ENCODE measurements at places on chromosomes 2 and 18. TPM values are rescaled to one million over a fixed set of nuclear protein-coding genes. Genes with fewer than 3 reads are reported as not detected.
A peak's percentile ranks its signal among the peaks of the same experiment; 100 is the strongest.

Gene BBS5
- total RNA-seq, result 6.2 TPM

GRCh38 chr18:27715751-27716150 is 461.2 kb downstream of the CDH2 start:
- no peak for DNase-seq

Gene NBEAL1
- total RNA-seq, result 10.4 TPM

- no peak for DNase-seq
Observed at GRCh38 chr18:76338619-76339245, 156.3 kb downstream of the ZNF516 start.

GRCh38 chr2:12236136-12236844 is 480.4 kb upstream of the TRIB2 start:
- no peak for DNase-seq

GRCh38 chr2:234181121-234181520 is 130.6 kb downstream of the SPP2 start:
- no peak for DNase-seq

DNA sequence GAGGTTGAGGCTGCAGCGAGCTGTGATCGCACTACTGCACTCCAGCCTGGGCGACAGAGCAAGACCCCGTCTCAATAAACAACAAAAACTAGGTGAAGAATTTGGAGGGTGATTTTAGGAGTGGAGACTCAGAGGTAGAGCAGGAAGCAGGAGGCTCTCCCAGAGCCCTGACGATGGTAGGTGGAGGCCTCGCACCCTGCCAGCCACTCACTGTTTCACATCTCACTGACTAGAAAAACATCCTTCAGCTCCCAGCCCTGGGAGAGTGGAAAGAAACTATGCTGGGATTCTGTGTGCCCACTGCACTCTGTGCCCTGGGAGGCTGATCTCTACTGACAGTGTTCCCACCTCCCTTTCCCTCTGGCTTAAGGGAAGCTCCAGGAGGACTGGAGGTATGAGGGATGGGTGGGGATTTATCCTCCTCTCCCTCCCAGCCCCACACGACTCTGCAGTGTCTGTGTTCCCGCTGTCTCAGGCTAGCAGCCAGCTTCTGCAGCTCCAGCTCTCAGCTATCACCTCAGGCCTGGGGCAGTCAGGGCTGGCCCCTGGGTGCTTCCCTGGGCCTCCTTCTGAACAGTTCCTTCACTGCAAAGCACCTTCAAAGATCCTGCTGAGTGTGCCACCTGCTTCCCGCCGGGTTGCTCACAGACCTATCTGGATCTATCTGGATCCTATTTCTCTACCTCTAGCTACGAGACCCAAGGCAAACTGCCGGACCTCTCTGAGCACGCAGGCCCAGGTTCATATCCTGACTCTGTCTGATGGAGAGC is 9.6 kb downstream of the CIB4 start:
- DNase-seq, result no peak

GRCh38 chr18:23851470-23852002 is 162.3 kb downstream of the LAMA3 start:
- no peak for DNase-seq

DNA sequence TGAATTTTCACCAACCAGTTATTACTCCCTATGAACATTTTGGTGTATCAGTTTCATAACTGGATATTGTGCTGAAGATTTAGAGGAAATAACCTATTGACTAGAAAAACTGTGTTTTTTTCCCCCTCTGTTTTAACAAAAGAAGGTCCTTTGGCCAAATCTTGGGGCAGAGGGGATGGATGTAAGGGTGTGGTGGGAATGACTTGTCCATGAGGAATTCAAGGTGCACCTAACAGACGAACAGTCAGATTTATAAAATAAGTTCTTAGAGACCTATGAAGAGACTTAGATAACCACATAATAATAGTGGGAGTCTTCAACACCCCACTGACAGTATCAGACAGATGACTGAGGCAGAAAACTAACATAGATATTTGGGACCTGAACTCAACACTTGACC is 119.3 kb upstream of the SESTD1 start:
- DNase-seq, result no peak

Gene EMILIN1
- 5.1 TPM for total RNA-seq

- no peak for DNase-seq
Observed at GRCh38 chr18:25510096-25510495, 158.1 kb upstream of the ZNF521 start.

DNA sequence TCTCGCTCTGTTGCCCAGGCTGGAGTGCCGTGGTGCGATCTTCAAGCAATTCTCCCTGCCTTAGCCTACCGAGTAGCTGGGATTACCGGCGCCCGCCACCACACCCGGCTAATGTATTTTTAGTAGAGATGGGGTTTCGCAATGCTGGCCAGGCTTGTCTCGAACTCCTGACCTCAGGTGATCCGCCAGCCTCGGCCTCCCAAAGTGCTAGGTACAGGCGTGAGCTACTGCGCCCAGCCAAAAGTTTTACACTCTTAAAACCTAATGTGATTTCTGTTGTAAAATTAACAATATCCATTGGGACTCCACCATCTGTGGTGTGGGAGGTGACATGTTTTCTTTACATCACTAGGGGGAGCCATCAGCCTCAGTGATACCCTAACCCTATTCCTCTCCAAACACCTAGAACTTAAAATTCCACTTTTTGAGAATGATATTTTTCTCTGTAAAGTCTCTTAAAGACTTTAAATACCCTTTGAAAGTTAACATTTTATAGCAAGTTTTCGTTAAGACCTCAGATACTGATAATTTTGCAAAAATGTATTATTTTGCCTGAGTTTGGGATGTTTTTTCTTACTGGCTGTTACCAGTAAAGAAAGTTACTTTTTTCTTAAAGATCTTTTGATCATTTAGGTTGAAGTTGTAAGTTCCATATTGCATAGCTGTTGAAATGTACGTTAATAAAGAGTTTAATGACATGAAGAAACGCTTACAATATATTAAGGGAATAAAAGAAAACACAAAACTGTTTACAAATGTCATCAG is 11.6 kb upstream of the EIF2AK2 start:
- DNase-seq, result peak; percentile 56

- DNase-seq, result no peak
Observed at GRCh38 chr2:4576075-4576474, 872.7 kb downstream of the DCDC2C start.

Gene DSG4
- not detected for total RNA-seq

Gene CRACDL
- total RNA-seq, result 0.07 TPM

Gene NOSTRIN
- not detected for total RNA-seq

- no peak for DNase-seq
Observed at GRCh38 chr2:203830304-203831055, 37.1 kb upstream of the CTLA4 start.

Gene GULP1
- 96.6 TPM for total RNA-seq

Gene SPC25
- total RNA-seq, result 38.9 TPM

DNA sequence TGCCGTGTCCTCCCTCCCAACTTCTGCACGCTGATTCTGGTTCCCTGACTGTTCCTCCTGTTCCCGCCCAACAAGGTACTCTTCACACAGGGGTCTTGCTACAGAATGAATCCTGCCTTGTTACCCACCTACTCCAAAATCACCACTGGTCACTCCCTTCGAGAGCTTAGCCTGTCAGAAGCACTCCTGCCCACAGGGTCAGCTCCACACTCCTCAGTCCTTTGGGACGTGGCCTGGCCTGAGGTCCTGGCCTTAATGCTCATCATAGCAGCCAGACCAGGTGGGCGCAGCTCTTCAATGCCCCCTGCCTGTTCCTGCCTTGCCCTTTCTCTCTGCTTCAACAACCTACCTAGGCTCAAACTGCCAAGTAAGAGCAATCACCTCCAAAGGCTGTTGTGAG is 27.8 kb upstream of the ID2 start:
- DNase-seq, result no peak

GRCh38 chr2:230068651-230069055 is at the start of gene SLC16A14:
TSS of gene SLC16A14 (minus strand) at chr2:230068924. CDS start at chr2:230059352, 9,572 bp downstream.
- peak; percentile 52 for DNase-seq

Gene XPO1
- 681 TPM for total RNA-seq

GRCh38 chr2:74925361-74925786 is 33.1 kb upstream of the POLE4 start:
- peak; percentile 38 for DNase-seq

- no peak for DNase-seq
Observed at GRCh38 chr2:19752500-19752899, 149.3 kb downstream of the TTC32 start.

DNA sequence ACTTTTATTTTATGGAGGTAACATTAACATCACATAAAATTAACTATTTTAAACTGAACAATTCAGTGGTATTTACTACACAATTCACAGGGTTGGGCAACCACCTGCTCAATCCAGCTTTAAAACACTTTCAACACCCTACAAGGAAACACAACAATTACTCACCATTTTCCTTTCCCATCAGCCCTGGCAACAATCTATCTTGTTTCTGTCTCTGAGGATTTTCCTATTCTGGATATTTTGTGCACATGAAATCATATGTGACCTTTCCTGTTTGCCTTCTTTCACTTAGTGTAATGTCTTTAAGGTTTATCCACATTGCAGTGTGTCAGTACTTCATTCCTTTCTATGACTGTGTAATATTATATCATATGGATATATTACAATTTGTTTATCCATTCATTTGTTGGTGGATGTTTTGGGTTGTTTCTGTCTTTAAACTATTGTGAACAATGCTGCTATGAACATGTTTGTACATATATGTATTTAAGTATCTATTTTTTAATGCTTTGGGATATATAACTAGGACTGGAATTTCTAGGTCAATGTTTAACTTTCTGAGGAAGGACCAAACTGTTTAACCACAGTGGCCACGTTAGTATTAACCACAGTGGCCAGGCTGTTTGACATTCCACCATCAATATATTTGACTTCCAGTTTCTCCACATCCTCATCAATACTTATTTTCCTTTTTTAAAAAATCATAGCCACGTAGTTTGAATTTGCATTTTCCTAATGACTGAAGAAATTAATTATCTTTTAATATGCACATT is 72.4 kb upstream of the KIF5C start:
- no peak for DNase-seq

Gene UPP2
- total RNA-seq, result not detected

Gene GAD1
- total RNA-seq, result 10.7 TPM

DNA sequence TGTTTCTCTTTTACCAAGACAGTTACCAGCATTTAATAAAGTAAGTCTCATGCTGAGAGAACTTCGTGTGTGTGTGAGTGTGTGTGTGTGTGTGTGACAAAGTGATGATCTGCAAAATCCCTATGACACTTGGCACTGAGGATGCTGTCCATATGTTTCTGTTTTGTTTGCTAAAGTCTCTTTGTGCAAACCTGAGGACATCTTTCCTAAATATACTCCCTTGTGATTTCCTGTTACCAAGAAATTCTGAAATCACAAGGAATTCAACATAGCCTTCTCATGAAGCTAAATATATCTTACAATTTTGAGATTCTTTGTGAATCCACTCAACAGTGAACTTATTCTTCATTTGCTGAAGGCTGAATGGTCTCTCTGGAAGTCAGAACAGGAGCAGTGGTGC is 1359.7 kb upstream of the NRXN1 start:
- no peak for DNase-seq

Gene FMNL2
- total RNA-seq, result 99.7 TPM

GRCh38 chr18:33183136-33183535 is 257.4 kb downstream of the CCDC178 start:
- DNase-seq, result no peak

Gene TTN
- 0.53 TPM for total RNA-seq

GRCh38 chr2:160427629-160428404 is 65.8 kb downstream of the RBMS1 start:
- no peak for DNase-seq

DNA sequence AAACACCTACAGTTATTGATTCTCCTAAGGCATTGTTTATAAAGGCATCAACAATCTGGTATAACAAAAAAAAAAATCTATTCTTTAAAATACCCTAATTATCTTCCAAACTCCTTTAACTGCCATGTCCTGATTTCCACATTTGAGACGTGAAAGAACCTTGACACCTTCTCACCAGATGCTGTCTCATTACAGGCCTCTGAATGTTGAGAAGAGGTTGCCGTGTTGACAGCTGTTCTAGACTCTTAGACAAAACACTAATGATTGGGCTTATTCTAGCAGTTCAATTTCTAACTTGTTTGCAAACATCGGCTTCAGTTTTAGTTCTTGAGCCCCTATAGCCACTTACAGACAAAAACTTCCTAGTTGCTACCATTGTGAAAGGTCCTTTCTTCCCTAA is 988.8 kb downstream of the LRP1B start:
- no peak for DNase-seq

All from neural progenitor cell (in vitro differentiated cells).